Upper lobe of right lung (tissue), 1 donor: ENCODE measurements at places on chromosomes 5 and 9.

GRCh38 chr5:173823274-173823644, 64.9 kb upstream of the CPEB4 start:
- DNase-seq, result no peak

DNA sequence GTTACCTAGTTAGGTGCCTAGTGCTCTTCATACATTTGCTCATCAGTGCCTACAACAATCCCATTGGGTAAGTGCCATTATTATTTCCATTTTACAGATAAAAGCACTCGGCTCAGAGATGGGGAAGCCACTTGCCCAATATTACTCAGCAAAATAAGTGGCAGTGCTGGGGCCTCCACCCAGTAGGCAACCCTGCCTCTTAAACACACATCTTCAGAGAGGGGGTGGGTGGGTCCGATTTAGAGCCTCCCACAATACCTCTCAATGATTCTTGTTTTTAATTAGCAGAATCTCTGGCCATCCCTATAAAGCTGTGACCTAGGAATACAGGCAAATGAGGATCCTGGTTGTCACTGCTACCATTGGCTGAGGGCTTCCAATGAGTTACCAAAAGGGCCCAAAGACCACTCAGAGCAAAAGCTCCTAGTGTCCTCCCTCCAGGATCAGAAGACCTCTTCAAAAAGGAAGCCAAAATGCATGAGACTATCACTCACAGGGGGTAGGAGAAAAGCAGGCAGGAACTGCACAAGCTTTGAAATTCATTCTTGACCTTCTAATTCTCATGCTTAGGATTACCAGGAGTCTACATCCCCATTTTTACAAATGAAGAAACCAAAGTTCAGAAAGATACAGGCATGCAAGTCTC, 36.1 kb upstream of the UBE2D2 start:
- DNase-seq, result no peak

DNA sequence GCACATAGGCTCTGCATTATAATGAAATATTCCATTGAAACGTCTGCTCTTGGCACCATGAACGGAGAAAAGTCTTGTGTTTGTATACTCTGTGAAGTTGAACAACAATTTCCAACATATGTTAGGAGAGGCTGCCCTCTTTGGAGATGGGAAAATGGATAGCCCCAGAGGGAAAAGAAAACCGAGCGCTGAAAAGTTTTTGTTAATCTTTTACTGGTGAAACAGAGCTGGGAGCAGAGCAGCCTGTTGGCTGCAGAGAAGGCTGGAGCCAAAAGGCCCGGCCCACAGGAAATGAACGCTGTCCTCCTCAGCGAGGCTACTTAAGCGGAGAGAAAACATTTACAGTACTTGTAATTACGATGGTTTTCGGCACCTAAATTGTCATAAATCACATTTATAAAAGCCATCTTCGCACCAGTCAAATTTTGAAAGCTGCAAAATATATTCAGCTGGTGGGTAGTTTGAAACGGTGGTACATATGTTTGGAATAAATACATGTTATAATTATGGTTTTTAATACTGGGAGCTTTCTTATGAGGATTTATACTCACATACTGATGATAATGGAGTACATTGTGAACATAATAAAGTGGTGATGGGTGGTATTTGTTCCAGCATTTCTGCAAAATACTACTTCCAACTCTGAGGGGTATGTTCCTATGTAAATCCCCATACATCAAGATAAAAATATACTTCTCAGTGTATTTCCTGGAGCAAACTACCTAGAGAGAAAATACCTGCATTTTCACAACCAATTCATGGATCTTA, 129.6 kb upstream of the CNTLN start:
- no peak for DNase-seq

- DNase-seq, result peak; percentile 67
Measured at GRCh38 chr9:76610011-76610352, 151.0 kb downstream of the GCNT1 start.

DNA sequence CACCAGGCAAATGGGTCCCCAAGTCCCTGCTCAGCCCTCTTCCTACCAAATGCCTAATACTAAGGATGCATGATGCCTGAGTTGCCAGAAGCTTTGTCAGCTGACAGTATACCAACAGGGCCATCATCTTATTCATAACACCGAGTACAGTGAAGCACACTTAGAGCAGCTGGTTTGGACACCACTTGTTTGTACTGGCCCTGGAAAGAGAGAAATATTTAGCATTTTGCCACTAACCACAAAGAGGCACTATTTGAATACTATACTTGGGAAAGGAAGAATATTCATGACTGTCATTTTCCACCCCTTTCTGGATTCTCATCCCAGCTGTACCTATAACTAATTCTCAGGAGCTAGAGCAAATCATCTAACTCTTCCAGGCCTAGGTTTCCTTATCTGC, 364.4 kb upstream of the KIF2A start:
- no peak for DNase-seq

DNA sequence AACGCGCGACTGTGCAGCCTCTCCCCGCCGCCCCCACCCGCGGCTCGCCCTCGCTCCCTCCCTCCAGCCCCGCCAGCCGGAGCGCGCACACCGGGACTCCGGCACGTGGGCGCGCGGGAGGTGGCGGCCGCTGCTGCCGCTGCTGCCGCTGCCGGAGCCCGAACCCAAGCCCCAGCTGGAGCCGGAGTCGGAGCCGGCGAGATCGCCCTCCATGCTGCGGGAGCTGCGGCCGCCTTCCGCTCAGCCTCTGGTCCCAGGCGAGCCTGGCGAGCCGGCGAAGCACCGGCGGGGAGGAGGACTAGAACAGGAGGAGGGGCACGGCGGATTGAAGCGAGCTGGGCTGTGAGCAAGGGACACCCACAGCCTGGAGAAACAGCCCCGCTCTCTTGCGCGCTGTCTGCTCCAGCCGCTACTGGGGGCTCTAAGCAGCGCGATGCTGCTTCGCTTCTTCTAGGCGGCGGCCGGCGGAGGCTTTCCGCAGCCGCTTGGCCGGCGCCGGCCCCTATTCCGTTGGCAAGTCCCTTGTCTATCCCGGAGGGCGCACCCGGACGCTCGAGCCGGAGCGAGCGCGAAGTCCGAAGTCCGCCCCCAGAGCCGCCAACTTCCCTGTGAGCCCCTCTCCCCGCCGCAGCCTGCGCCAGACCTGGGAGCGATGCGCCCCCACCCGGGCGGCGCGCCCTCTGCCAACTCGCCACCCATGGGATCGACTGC, 598.7 kb upstream of the SGCD start:
- peak; percentile 80 for DNase-seq

- DNase-seq, result no peak
Measured at GRCh38 chr9:80197661-80198060, 625.9 kb downstream of the TLE4 start.

- no peak for DNase-seq
Measured at GRCh38 chr5:76608833-76609232, 14.4 kb downstream of the F2RL2 start.

GRCh38 chr5:32202394-32202793, 28.3 kb upstream of the GOLPH3 start:
- DNase-seq, result no peak

- no peak for DNase-seq
Measured at GRCh38 chr5:118726891-118727290, 261.5 kb downstream of the DTWD2 start.

- DNase-seq, result no peak
Measured at GRCh38 chr5:72308853-72309191, 11.2 kb downstream of the MRPS27 start.

DNA sequence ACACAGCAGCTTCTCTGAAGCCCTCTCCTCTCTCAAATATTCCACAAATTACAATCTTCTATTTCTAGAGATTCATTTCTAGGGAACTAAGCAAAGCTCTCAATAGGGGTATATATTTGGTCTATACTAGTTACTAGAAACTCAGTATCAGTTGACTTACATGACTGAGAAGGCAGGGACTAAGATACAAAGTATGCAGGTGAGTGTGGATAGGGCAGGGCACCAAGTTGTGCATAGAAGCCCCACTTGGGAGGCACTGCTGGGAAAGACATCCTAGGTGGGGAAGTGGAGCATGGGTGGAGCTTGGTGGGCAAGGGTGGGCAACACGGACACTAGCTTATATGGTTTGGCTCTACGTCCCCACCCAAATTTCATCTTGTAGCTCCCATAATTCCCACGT, 148.1 kb upstream of the RASA1 start:
- DNase-seq, result no peak

GRCh38 chr9:90189306-90189705, 453.3 kb downstream of the DIRAS2 start:
- no peak for DNase-seq

DNA sequence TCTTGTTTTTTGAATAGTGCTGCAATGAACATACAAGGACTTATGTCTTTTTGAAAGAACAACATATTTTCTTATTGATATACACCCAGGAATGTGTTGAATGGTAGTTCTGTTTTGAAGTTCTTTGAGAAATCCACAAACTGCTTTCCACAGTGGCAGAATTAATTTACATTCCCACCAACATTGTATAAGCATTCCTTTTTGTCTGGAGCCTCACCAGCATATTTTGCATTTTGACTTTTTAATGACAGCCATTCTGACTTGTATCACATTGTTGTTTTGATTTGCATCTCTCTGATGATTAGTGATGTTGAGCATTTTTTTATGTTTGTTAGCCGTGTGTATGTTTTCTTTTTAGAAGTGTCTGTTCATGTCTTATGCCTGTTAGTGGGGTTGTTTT, 524.9 kb downstream of the SEMA5A start:
- DNase-seq, result no peak

- no peak for DNase-seq
Measured at GRCh38 chr9:137772281-137772873, 105.2 kb upstream of the CACNA1B start.

- DNase-seq, result no peak
Measured at GRCh38 chr9:109311286-109311685, 9.6 kb downstream of the EPB41L4B start.

DNA sequence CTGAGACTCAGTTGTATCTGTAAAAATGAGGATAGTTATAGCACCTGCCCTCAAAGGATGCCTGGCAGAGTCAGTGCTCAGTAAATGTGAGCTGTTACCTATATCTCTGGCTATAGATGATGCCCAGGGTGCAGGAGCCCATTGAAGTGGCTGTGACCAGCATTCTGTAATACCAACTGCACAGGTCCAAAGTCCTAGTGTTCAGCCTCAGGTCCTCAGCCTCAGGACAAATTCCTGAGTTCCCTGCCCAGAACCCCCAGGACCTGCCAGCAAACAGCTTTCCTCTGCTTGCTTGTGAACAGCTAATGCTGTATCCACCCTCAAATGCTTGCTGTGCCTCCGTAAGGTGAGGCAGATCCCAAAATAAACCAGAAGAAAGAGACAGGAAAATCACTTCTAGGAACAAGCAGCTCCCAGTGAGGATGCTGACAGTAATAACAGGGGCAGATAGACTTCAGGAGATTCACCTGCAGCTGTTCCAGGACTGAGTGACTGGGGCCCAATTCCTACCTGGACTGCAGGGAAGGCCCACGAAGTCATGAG, 80.8 kb downstream of the SIL1 start:
- no peak for DNase-seq

- no peak for DNase-seq
Measured at GRCh38 chr9:98342820-98343210, 87.4 kb upstream of the TBC1D2 start.
